ENCODE measurements at places on chromosomes 1 and 21.

DNA sequence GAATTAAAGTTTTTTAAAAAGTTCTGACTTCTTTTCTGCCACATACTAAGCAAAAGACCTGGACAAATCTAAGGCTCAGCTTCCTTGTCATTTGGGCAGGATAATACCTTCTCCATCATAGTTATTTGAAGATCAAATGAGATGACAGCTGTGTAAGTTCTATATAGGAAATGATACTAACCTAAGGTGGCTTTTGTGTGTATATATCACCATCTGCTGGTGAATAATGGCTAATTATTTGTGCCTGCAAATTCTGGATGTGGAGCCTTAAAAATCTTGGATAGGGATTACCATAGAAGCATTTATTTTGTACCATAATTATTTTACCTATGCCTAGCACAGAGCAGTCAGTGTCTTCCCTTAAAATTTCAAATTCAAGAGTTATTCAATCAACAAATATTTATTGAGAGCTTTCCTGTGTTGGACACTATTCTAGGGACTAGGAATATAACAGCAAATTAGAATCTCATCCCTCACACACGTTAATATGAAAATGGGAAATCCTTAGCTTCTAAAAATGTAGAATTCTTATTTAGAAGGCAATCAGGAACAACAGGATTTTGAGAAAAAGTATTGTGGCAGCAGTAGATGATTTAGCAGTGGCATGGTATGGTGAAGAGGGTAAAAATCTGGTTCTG lies 89.8 kb downstream of the TMEM200B start:
- peak; percentile 13 for DNase-seq

DNA sequence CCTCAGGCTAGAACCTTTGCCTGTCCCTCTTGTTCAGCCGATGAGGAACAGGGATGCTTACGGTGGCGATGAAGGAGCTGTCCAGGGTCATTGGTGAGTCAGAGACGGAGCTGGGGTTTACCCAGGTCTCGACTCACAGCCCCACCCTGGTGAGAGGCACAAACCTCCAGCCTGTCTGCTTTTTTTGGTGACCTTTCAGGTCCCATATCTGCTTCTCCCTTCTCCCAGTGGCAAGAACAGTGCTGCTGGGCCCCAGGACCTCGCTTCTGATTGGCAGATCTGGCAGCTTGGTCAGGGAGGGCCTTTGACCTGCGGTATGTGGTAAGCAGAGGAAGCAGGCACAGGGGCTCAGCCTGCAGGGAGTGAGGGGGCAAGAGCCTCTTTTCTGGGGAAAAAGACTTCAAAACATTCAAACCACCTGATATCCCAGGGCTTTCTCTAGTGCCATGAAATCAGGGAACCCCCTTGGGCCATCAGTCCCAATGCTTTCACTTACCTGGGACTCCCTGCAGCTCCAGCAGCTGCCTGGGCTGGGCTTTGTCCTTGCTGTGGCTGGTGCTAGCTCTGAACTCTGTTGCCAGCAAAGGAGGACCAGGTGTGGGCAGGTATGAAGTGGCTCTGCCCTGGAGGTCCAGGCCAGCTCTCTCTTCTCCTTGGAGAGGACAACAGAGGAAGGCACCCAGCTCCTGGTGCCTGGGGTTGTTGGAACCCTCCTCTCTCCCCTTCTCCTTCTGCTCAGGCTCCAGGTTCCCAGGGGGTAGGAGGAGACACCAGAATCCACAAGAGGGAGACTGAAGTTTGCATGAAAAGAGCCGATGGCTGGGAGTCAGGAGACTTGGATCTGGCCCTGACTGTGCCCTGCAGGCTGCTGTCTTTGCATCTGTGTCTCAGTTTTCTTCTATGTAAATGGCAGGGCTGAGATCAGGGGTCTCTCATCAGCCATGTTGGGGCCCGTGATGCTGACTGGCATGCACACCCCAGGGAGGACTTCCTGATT lies 41.4 kb downstream of the TRIM62 start:
- no peak for DNase-seq

DNA sequence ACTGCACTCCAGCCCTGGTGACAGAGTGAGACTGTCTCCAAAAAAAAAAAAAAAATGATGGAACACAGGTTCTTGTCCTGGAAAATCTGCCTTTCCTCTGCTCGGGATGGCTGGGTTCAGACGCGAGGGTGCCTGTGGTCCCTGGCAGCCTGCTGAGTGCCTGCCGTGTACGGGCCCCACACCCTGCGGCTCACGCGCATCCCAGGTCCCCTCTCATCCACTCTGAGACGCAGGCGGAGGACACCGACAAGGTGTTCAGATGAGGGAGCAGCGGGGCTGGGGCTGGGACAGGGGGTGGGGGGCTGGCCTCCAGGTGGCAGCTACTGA lies 4.3 kb upstream of the ANKRD65 start:
- DNase-seq, result no peak

DNA sequence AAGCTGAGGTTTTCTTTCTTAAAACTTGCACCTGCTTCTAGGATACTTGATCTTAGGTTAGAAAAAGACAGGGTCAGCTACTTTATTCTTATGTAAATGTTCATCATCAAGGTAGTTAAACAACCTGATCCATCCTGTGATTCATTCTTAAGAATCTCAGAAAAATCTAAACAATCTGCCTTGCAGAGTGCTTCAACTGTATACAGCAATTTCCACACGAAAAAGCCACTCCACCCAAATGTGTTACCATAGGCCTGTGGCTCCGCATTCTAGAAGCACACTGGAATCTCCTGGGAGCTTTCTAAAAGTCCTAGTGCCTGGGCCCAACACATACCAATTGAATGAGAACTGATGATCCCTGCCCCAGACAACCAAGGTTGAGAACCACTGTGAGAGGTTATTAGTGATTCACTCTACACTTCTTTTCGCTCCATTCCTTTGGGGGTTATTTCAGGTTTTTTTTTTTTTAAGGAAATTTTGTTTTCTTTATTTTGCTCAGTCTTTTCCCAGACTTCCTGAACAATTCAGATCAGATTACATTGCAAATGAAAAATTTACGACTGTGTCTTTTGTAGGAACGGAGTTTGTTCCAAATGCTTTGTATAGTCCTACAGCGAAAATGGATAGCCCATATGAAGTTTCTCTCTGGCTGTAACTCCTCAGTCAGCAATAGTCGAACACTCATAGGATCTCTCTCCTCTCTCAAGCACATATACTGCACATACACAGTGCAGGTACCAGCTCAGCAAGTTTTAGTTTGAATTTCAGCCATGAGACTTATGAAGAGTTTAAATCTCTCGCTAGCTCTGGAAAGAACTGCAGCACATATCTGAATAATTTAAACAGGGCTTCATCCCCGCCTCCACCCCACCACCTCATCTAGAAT lies 16.1 kb downstream of the SMYD2 start:
- DNase-seq, result no peak

DNA sequence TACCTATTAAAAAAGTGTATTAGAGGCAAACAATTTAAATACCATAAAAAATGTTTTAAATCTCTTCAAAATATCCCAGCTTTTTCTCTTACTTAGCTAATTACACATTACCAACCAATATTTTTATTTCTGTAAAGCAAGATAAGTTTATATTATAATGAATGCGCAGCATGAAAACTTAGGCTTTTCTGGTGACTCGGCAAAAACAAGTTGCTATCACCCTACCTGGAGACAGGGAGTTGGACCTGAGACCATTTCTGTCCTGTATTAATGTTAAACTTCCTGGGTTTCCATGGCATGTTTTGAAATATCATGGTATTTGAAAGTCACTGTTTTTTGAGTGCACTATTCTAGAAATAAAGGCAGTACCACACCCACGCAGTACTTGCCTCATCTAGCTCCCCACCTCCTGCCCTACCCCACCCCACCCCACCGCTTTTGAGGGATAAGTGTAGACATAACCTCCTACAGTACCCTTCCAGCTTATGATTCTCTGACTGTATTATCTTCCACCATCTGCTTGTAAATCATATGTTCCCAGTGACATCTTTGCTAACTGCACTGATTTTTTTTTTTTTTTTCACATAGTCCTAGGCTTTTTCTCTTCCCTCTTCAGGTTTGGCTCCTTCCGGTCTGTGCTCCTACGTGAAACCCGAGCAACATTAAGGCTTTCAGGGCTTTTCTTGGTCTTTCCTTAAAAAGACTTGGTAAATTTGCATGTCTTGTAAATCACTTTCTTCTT lies 77.5 kb downstream of the PHTF1 start:
- no peak for DNase-seq

DNA sequence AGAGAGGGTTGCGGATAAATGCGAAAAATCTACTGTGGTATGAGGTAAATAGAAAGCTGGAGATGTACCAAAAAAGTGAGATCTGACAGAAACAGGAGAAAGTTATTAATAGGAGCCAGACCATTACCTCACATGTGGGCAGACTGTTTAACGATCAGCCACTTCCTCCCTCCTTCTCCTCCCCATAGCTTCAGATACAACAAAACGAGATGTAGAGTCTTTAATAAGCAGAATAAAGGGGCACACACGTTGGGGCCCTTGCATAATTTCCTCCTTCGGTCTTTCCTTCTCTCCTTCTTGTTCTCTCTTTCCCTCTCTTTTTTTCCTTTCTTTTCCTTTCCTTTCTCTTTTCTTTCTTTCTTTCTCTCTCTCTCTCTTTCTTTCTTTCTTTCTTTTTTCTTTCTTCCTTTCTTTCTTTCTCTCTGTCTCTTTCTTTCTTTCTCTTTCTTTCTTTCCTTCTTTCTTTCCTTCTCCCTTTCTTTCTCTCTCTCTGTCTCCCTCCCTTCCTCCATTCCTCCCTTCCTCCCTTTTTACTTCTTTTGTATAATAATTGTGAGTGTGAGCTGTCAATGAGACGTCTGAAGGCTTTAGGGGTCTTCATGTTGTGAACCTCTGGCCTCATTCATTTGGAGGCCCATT lies 242.1 kb downstream of the GRIK1 start:
- DNase-seq, result no peak

GRCh38 chr1:116335850-116336624 lies 37.0 kb upstream of the ATP1A1 start:
- DNase-seq, result no peak

DNA sequence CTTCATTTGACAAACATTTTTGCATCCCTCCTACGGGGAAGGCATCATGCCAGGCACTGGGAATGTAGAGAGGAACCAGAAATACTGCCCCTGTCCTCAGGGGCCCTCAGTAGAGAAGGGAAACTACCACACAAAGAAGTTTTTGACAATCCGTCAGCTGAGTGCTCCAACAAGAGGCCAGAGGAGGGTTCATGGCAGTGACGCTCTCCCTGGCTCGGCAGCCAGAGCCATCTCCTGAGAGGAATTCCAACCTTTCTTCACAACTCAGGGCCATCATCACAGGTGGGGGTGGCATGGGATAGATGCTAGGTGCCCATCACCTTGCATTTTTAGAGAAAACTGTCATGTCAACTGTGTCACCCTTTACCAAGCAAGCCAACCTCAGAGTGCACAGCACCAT lies 154.1 kb downstream of the HIVEP3 start:
- no peak for DNase-seq

DNA sequence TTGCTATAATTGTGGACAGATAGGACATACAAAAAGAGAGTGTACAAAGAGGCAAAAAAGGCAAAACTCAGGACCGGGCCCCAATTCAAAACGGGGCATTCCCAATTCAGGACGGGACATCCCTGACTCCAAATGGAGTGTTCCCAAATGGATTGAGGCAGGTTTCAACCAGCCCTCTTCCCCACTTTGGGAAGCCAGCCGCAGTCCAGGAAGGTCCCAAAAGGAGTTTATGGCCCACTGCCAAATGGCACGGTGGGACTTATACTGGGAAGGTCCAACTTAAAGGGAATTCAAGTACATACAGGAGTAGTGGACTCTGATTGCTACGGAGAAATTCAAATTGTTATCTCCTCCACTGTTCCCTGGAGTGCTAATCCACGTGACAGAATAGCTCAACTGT lies 3.5 kb upstream of the ZNF669 start:
- DNase-seq, result no peak

DNA sequence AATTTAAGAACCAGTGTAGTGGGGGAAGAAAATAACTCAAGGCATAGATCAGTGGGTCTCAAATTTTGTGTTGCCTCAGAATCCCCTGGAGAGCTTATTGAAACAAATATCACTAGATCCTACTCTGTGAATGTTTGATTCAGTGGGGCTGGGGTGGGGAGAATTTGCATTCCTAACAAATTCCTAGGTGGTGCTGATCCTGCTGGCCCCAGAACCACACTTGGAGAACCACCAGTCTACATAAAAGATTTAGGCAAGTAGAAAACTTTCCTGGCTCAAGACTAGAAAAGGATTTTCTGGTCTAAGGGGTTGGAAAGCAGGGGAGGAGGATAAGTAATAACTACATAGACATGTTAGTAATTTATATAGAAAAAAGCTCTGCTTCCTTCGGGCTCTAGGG lies 34.1 kb upstream of the C1orf21 start:
- no peak for DNase-seq

DNA sequence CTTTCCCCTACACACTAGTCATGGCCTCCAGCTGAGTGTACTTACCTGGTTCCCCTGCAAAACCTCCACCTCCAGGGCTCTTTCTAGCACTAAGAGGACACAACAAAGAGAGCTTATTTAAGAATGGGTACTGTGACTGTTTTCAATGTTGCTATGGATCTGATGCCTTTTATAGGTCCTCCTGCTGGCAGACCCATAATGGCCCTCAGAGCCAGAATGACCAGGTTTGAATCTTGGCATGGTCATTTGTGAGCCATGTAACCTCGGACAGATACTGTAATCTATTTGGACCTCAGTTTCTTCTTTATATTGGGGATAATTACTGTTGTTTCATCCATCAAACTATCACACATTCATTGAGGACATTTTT lies 137.6 kb upstream of the USP24 start:
- no peak for DNase-seq

GRCh38 chr1:6208723-6209660 lies 3.1 kb downstream of the RNF207 start:
- DNase-seq, result no peak

GRCh38 chr1:89771991-89772560 lies 48.8 kb upstream of the LRRC8D start:
- no peak for DNase-seq

GRCh38 chr1:232973652-232974611 lies 23.5 kb downstream of the NTPCR start:
- no peak for DNase-seq

DNA sequence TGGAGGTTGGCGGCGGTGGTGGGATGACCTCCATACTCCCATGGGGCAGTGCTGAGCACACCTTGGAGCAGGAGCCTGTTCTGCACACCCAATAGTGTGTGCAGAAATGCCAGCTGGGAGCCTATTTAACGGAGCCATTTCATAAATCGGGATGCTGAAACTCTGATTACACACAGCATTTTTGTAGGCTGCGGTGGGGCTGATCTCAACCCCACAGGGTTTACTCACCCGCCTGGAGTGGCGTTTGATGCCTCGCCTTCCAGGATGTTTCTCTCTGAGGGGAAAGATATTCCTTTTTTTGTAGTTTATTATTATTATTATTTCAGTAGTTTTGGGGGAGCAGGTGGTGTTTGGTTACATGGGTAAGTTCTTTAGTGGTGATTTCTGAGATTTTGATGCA lies 82.6 kb upstream of the WDR26 start:
- no peak for DNase-seq

- no peak for DNase-seq
These were observed 687.0 kb upstream of the ADGRL4 start for GRCh38 chr1:79693441-79694114.

GRCh38 chr1:94736073-94736472 lies 84.1 kb upstream of the SLC44A3 start:
- no peak for DNase-seq

Measured in smooth muscle cell of the brain vasculature (primary cell).